ENCODE measurements at places on chromosomes 2 and 18.

- no peak for DNase-seq
Observed at GRCh38 chr2:49286045-49286444, 131.7 kb upstream of the FSHR start.

DNA sequence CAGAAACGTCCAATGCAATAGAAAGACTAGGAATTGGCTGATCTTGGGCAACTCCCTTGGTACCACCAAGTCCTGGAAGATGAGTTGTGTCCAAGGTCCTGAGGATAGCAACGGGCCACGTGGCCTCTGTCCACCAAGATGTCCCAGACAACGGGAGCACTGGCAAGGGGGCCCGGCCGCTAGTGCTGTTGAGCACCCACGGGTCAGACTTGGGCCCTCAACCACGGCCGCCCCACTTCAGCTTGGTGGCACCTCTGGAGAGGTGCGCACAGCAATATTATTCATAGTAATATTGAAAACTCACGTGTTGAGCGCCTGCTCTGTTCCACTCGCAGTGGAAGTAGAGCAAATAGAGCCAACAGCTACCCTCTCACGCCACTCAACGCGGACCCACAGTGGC, 19.0 kb downstream of the PASK start:
- no peak for DNase-seq

- no peak for DNase-seq
Observed at GRCh38 chr2:2926009-2926857, 451.4 kb downstream of the EIPR1 start.

- DNase-seq = no peak
Observed at GRCh38 chr2:241066893-241067341, 35.2 kb downstream of the MTERF4 start.

GRCh38 chr2:222572264-222572721, 83.6 kb downstream of the FARSB start:
- DNase-seq = no peak

GRCh38 chr2:67108231-67108630, 288.9 kb upstream of the ETAA1 start:
- DNase-seq = no peak

DNA sequence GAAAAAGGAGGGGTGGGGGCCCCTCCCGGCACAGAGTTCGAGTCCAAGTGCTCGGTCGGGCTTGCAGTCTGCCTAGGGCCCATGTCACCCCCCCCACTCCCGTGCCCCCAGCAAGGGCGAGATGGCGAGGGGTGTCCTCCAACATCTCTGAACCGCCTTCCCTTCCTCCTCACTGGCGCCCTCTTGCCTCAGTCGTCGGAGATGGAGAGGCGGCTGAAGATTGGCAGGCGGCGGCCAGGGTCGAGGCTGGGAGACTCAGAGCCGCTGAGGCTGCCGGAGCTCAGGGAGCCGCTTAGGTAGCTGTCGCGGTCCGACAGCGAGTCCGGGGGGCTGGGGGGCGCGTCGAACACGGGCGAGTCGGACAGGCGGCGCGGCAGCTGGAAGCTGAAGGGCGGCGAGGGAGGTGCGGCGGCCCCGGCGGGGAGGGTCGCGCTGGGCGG, 2.3 kb downstream of the ZFP36L2 start:
- no peak for DNase-seq

GRCh38 chr2:176117162-176117822, 714 bp downstream of the HOXD10 start:
- DNase-seq = no peak

DNA sequence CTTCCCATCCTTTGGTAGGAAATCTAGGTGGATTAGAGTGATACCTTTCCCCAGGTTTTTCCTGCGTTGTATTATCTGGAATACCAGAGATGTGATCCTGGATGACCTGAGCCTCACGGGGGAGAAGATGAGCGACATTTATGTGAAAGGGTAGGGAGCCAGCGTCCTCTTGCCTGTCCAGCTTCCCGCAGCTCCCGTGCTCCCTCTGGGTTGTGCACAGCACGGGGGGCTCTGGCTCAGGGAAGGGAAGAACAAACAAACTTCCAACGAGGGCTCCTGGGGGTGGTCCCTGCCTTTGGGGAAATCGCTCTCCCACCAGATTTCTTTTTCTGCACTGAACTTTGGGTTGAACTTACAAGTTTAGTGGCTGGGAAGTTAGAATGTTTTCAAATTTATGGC, 215.7 kb downstream of the DYSF start:
- DNase-seq = no peak

DNA sequence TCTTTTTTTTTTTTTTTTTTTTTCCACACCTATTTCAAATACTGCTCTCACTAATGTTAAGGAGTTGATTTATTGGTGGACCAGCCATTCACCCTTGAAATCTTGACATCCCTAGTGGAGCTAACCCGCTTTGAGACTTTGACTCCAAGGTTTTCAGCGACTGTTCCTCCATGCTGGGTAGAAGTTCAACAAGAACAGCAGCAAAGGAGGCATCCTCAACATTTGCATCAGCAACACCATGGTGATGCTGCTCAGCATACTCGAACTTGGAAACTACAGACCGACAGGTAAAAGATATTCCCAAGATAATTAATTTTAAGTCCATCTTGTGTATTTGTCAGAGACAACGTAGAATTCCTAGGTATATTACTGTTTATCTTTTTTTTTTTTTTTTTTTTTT, 74.0 kb downstream of the BIRC6 start:
- DNase-seq = no peak

DNA sequence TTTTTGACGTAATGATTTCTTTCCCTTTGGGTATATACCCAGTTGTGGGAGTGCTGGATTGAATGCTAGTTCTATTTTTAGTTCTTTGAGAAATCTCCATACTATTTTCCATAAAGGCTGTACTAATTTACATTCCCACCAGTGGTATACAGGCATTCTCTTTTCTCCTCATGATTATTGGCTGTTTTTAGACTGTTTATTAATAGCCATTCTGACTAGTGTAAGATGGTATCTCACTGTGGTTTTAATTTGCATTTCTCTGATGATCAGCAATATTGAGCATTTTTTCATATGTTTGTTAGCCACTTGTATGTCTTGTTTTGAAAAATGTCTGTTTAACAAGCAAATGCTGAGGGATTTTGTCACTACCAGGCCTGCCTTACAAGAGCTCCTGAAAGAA, 9.2 kb upstream of the CD28 start:
- no peak for DNase-seq

DNA sequence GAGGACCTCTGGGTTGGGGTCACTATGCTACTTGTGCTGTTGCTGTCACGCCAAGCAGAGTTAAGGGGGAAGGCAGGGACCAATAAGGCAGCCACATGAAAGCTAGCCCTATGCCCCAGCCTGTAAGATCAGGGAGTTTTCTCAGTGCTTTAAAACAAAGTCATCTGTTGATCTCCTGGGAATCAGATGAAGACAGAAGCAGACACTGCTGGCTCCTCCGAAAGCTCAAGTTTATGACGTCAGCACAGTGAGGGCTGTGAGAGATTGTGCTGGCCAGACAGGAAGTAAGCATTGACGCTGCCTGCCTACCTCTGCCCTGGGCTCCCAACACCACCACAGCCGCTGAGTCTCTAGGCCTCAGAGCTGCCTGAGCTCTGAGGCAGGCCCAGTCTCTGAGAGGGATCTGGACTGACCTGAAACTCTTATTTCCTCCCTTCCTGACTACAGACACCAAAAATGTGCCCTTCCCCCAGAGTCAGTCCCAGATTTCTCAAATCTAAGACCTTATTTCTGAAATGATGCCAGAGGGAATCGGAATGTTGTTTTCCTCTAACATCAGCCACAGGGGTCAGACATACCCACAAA, 118.1 kb upstream of the EPAS1 start:
- DNase-seq = no peak

DNA sequence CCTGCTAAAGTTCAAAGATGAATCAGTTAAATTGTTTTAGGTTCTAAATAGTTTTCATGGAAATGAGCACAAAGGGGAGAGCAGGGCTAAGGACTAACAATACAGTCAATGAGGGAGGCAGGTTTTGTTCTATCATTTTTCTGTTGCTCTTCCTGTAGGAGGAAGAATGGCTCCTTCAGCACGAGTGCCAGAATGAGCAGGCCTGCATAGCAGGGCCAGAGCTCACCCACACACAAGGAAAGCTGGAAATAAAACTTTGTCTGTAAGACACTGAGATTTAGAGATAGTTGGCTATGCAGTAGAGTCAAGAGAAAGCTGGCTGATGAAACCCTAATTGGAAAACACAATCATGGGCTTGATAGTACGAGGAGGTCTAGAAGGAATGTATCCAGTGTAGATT, 313.3 kb downstream of the MBD2 start:
- DNase-seq = no peak

GRCh38 chr2:82139979-82140611, 1835.5 kb upstream of the LRRTM1 start:
- DNase-seq = no peak

- no peak for DNase-seq
Observed at GRCh38 chr18:524466-524865, 24.0 kb upstream of the COLEC12 start.

DNA sequence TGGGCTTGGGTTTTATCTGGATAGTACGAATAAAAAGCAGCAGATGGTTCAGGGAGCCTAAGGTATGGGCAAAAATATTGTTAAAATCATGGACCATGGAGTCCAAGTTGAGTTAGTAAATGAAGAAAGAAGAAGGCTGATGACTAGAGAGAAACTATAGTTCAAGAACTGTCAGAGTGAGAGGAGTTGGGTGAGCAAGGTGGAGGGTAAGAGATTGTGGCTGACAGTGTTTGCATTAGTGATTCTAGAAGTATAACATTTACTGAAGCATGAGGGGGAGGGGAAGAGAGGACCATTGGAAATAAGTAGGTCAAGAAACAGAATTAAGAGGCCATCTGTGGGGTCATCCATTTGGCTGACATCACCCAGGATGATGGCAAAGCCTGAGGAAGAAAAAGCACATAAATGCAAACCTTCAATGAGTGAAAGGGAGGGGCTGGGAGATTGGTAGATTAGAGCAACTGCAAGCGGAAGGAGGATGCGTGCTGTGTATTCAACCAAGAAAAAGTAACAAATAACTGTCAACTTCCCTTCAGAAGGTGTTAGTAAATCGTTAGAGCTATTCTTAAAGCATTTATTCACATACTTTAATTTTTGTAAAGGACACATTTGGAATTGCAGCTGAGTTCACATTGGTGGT, 392.8 kb downstream of the TSN start:
- DNase-seq = no peak

- DNase-seq = no peak
Observed at GRCh38 chr2:23423062-23423872, 38.3 kb downstream of the KLHL29 start.

DNA sequence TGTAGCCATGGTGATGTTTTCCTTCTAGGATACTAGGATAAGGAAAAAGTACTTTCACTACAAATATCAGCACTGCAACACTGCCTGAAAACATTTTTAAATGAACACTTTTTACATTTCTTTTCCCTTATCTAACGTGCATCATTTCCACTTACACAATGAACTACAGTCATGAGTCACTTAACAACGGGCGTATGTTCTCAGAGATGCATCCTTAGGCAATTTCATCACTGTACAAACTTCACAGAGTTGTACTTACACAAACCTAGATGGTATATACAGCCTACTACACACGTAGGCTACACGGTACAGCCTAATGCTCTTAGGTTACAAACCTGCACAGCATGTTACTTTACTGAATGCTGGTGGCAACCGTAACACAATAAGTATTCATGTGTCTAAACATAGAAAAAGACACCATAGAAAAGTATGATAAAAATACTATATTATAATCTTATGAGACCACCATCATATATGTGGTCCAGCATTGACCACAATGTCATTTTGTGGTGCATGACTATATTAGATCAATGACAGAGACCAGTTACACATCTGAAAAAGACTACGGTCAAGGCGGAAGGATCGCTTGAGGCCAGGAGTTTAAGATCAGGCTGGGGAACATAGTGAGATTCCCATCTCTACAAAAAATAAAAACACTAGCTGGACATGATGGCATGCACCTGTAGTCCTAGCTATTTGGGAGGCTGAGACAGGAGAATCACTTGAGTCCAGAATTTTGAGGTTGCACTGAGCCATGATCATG, 39.8 kb downstream of the WDR33 start:
- DNase-seq = no peak

DNA sequence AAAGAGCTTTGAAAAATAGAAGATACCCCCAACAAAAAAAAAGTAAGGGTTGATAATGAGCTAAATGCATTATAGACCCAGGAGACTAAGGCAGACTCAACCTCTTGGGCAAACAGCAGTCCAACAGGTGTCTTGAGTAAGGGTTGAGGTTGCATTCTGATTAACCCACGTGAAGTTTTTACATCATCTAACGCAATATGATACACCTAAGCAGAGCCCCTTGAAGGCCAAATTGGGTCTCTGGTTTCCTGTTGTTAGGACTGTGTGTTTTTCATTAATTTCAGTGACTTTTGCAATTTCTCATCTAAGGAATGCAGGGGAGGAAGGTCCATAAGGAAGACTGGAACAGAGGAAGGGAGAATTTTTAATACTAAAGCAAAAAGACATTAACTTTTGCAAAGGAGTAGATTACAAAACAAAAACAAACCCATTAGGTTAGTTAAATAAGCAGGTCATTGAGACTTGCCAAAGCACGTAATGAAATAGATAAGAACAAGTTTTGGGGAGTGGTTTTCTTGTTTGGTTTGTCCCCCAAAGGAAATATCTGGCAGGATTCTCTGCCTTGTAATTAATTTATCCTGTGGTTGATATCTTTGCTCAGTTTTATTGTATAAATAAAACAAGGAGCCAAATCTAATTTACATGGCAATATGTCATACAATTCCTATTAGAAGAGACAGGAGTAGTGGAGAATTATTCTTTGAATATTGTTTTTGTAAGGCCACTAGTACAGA, 244.3 kb downstream of the ETAA1 start:
- DNase-seq = no peak

DNA sequence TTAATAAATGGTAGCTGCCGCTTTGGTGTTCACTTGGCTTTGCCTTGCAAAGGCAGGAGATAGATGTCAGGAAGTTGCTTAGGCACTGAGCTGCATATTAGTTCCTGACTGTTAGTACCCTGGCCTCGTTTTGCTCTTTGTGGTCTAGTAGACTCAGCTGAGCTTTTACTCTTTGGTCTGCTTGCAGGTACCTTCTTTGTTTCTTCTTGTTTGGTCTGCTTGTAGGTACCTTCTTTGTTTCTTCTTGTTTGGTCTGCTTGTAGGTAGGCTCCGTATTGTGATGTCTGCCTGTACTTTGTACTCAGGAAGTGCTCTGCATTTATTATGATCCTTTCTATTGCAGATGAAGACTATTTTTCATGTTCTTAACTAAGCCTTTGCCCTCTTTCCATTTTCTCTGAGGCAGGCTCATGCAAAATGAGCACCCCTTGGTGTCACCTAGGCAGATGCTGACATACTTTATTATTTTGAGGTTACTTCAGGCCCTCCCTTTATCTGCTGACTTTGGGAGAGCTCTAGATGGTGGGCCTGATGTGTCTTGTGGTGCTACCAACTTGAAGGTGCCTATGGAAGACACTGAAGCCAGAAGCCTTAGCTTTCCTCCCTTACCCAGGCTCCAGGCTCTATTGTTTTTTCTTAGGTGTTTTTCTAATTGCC, 6.0 kb downstream of the RPIA start:
- no peak for DNase-seq

Measured in iPS DF 6.9 (cell line).